ENCODE measurements at places on chromosomes 12 and 14. TPM values are rescaled to one million over a fixed set of nuclear protein-coding genes. Genes with fewer than 3 reads are reported as not detected.

The SOAT2 gene
- total RNA-seq: not detected

The MAP1LC3B2 gene
- 0.26 TPM for total RNA-seq

The SUPT16H gene
- 65.2 TPM for total RNA-seq

The GPR68 gene
- total RNA-seq: under 0.01 TPM

The JPH4 gene
- total RNA-seq: under 0.01 TPM

The DENND5B gene
- total RNA-seq: 5.6 TPM

The LYZ gene
- 0.56 TPM for total RNA-seq

The TMEM117 gene
- total RNA-seq: 3.7 TPM

The SPX gene
- total RNA-seq: 0.91 TPM

The CCDC38 gene
- not detected for total RNA-seq

The C3AR1 gene
- 1.9 TPM for total RNA-seq

The RNF10 gene
- total RNA-seq: 106 TPM

The DDX11 gene
- total RNA-seq: 12.9 TPM

The LRRC10 gene
- not detected for total RNA-seq

The NANOG gene
- total RNA-seq: not detected

The KRT82 gene
- total RNA-seq: not detected

The TOMM20L gene
- total RNA-seq: not detected

The ARMH4 gene
- total RNA-seq: 1.6 TPM

The PLA2G1B gene
- total RNA-seq: not detected

The KRT75 gene
- not detected for total RNA-seq

The LRFN5 gene
- total RNA-seq: 14.7 TPM

The CFAP251 gene
- 2.3 TPM for total RNA-seq

The SLC38A4 gene
- total RNA-seq: 0.24 TPM

The DDX47 gene
- total RNA-seq: 52.7 TPM

The POLE2 gene
- total RNA-seq: 3.9 TPM

The SVOP gene
- not detected for total RNA-seq

The CLEC1B gene
- total RNA-seq: not detected

The P2RX2 gene
- total RNA-seq: not detected

The SDSL gene
- total RNA-seq: 1.8 TPM

The C14orf93 gene
- total RNA-seq: 9.8 TPM

The AMIGO2 gene
- 33.6 TPM for total RNA-seq

The BLOC1S1 gene
- total RNA-seq: 141 TPM

The WNT1 gene
- total RNA-seq: not detected

The DTX1 gene
- total RNA-seq: 0.39 TPM

The KLRK1 gene
- 0.08 TPM for total RNA-seq

The DEGS2 gene
- total RNA-seq: not detected

The ZBTB42 gene
- 1.5 TPM for total RNA-seq

The GDF11 gene
- total RNA-seq: 9.7 TPM

The SMIM41 gene
- total RNA-seq: 50.8 TPM

The IRF9 gene
- total RNA-seq: 44.6 TPM

The APOF gene
- not detected for total RNA-seq
